ENCODE measurements at places on chromosomes 13 and 19.

- no peak for DNase-seq
Measured at GRCh38 chr13:89609318-89609717, 1738.2 kb upstream of the MIR17HG start.

DNA sequence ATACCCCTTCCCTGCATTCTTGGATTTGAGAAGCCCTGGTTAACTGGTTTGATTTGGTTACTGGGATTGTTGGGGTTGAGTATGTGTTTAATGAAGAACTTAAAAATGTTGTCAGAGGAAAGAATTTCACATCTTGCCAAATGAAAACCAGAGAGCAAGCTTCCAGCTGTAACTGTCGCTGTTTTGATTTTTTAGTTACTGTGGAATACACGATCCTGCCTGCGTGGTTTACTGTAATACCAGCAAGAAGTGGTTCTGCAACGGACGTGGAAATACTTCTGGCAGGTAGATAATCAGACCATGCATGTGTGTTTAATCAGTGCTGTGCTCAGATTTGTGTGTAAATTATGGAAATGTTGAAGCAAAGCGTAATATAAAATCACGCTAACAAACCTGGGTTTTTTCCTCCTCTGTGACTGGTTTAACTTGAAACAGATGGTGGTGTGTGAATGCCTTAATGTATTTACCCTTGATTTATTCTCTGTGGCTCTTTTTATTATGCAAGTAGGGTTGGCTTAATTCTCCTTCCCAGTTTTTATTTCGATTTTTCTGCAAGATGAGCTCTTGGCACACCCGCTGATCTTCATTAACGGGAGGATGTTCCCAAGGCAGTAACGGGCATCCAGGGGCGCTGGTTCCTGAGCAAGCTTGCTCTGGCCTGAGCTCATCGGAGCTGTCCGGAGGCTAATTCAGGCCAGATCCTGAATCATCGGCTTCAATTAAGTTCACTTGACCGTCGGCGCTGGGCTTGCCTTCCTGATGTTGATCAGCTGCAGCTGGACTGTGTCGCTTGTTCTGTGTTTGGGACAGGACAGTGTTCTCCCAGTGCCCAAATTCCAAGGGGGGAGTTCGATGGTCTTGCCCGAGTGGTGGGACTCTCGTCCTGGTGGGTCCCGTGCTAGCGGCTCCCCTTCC is 16.0 kb downstream of the UPF1 start:
- DNase-seq: no peak

DNA sequence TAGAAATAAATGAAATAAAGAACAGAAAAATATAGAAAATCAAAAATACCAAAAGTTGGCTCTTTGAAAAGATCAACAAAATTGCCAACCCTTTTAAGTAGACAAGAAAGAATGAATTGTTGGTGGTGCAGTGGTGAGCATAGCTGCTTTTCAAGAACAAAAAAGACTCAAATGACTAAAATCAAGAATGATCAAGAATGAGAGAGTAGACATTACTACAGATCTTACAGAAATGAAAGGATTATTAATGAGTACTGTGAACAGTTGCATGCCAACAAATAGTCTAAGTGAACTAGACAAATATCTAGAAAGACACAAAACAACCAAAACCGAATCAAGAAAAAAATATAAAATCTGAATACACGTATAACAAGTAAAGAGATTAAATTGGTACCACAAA is 53.9 kb downstream of the FNDC3A start:
- DNase-seq: no peak

GRCh38 chr19:4969772-4970531 is 1.0 kb downstream of the KDM4B start:
- DNase-seq: peak; percentile 47

DNA sequence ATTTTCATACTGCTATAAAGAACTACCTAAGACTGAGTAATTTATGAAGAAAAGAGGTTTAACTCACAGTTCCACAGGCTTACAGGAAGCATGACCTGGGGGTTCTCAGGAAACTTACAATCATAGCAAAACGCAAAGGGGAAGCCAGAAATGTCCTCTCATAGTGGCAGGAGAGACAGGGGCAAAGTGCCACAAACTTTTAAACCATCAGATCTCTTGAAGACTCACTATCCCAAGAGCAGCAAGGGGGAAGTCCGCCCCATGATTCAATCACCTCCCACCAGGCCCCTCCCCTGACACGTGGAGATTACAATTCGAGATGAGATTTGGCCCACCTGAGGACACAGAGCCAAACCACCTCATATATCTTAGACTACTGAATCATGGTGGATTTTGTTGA is 198.7 kb downstream of the KCTD12 start:
- DNase-seq: no peak

DNA sequence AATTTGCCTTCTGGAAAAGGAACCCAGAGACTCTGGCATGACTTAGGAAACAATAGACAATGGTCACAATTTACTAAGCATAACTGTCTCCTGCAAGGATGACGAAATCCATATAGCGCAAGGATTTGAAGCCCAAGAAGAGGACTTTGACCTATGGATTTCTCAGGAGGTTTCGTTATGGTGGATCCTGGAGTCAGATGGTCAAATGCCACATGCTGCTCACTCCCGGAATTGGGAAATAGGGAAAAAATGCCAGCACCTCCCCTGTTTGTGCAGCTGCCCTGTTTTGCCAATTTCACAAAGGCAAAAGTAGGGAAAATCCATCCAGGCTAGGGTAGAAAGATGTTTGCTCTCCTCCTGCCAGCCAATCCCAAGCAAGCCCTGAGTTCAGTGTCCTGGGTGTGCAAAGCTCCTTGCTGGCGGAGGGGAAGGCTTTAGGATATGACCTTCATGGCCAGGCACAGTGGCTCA is 23.4 kb downstream of the RDH8 start:
- DNase-seq: no peak

- peak; percentile 73 for DNase-seq
Measured at GRCh38 chr19:45677351-45678230, 9.6 kb downstream of the GIPR start.

- DNase-seq: no peak
Measured at GRCh38 chr13:106534639-106535551, 567 bp downstream of the EFNB2 start.

- DNase-seq: no peak
Measured at GRCh38 chr19:49229416-49229815, 71.8 kb downstream of the TRPM4 start.

- no peak for DNase-seq
Measured at GRCh38 chr19:498977-499623, 2.8 kb downstream of the MADCAM1 start.

- DNase-seq: no peak
Measured at GRCh38 chr13:76523740-76524340, 362.4 kb downstream of the KCTD12 start.

- DNase-seq: no peak
Measured at GRCh38 chr19:47680858-47681332, 32.3 kb upstream of the EHD2 start.

GRCh38 chr13:110419946-110420345 is 112.9 kb downstream of the COL4A2 start:
- DNase-seq: no peak

- DNase-seq: no peak
Measured at GRCh38 chr13:41267106-41267505, 3.7 kb upstream of the MTRF1 start.

- DNase-seq: no peak
Measured at GRCh38 chr19:3186891-3187661, 1.3 kb downstream of the NCLN start.

DNA sequence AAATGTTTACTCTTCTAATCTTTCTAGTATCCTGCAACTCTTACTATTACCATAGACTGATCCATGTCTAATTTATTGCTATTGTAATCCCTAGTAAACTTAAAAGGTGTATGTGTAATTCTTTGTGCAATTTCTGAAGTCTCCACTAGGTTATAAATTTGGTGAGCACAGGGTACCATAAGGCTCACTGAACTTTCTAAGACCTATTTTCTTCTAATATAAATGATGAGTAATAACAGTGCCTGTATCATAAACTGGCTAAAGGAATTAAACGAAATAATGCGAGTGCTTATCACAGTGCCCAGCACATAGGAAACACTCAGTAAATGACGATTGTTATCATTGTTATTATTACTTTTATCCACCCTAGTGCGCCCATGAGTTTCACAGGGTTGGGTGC is 119.1 kb downstream of the KLF12 start:
- no peak for DNase-seq

DNA sequence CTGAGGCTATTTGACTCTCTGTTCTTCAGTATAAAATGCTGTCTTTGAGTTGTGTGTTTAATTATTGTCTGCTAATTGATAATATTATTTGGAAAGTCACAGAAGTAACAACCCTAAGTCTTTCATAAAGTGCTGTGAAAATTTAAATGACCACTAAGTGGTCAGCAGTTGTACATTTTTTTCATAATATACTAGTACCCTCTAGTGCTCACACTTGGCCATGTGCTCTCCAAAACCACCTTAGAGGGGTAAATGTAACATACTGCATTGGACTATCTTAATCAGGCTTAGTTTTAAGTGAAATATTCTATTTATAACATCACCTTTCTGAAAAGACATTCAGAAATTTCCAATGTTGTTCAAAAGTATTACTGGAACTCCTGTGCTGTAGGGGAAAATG is 745.3 kb downstream of the GPC5 start:
- no peak for DNase-seq
